ENCODE measurements at places on chromosomes 1 and 21.

- DNase-seq: peak; percentile 60
These were observed 1.7 kb downstream of the MPZ start for GRCh38 chr1:161307892-161308638.

GRCh38 chr1:89043940-89044339 is 21.1 kb downstream of the GBP1 start:
- no peak for DNase-seq

DNA sequence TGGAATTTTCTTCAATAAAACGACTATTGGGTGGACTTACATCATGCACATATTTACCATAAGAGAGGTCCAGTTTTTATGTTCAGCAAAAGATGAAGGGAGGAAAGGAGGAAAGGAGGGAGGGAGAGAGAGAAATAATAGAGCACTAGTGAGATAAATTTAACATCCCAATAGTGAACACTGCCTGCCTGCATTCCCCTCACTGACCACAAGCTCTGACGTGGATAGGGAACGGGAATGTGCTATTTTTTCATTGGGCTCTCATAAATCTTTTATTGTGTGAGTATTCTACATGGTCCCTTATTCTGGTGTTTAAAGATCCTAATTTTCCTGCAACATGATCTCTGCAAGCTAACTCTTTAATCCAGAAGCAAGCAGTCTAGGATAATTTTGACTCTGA is 82.1 kb downstream of the TTC3 start:
- no peak for DNase-seq

DNA sequence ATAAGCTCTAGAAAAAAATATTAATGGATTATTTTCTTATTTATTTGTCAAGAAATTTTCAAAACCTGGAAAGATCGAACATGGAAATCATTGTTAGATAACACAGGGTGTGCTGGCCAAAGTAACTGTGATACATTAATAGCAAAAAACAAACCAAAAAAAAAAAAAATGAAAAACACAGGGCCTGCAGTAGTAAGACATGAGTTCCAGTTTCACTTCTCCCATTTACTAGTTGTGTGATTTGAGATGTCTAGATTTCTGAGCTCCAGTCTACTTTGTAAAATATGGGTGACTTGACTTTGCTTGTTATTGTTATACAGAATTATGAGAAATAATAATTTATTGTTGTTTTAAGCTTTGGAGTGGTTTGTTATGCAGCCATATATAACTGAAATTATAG is 13.6 kb downstream of the FAM177B start:
- DNase-seq: no peak

GRCh38 chr1:24586970-24587820 is 31.3 kb downstream of the NCMAP start:
- peak; percentile 56 for DNase-seq

DNA sequence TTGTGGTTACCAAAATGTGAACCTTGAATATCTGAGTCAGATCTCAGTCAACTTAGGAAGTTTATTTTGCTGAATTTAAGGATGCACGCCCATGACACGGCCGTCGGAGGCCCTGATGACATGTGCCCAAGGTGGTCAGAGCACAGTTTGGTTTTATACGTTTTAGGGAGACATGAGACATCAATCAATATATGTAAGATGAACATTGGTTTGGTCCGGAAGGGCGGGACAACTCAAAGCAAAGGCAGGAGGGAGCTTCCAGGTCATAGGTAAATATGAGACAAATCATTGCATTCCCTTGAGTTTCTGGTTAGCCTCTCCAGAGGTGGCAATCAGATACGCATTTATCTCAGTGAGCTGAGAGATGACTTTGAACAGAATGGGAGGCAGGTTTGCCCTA is 1.0 kb upstream of the PRMT2 start:
- DNase-seq: no peak

DNA sequence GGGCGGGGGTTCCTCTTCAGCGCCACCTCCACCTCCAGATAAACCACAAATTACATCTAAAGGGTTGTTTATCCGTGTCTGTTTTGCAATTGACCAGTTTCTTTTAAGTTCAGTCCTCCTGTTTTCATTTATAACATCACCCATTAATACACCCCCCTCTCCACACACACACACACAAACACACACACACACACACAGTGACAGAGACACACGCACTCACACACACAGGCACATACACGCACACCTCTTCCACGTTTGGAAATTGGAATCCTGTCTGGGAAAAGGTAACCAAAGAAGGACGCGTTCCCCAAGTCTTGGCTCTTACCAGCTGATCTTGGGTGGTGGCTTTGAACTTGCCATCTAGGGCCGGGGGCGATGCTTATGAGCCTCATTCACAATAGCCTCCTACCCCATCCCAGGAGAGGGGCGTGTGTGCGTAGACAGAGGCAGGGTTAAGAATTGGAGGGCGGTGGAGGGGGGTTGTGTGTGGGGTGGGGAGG is 442 bp upstream of the CSMD2 start:
- peak; percentile 6 for DNase-seq

GRCh38 chr1:185215911-185216310 is 58.9 kb downstream of the SWT1 start:
- DNase-seq: peak; percentile 8

GRCh38 chr1:35243691-35244090 is 24.8 kb upstream of the ZMYM4 start:
- DNase-seq: no peak

GRCh38 chr1:90322186-90322585 is 327.3 kb downstream of the ZNF326 start:
- no peak for DNase-seq

DNA sequence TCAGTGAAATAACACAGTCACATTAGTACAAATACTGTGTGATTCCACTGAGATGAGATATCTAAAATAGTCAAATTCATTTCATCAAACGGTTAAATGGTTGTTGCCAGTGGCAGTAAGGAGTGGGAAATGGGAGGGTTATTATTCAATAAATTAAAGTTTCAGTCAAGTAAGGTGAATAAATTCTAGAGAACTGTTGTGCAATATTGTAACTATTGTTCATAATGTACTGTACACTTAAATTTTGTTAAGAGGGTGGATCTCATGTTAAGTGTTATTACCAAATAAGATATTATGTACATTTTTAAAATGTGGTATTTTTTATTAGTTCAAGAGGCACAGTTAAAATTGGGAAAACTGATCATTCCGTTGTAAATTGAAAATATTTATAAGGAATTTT is 463.3 kb upstream of the BRINP3 start:
- no peak for DNase-seq

GRCh38 chr1:5099558-5099957 is 445.1 kb downstream of the AJAP1 start:
- no peak for DNase-seq

- DNase-seq: peak; percentile 55
These were observed 90.7 kb downstream of the ARHGEF10L start for GRCh38 chr1:17630048-17630830.

DNA sequence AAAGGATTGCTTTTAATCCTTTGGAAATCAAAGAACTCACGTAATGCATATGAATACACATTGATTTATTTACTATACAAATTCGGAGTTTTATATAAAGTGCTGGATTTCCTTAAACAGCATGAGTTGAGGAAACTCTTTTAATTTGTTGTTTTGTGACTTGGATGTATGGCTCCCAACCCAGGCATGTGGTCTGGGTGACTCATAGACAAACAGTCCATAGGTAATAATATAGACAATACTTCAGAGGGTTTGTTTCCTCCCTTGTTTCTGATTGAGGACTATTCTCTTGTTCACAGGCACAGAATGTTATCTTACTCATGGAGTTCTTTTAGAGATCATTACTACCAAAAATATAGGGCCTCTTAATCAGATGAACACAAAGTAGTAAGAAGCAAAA is 43.8 kb downstream of the XPR1 start:
- DNase-seq: peak; percentile 29

- DNase-seq: peak; percentile 72
These were observed 317.0 kb downstream of the USP25 start for GRCh38 chr21:16046656-16047330.

DNA sequence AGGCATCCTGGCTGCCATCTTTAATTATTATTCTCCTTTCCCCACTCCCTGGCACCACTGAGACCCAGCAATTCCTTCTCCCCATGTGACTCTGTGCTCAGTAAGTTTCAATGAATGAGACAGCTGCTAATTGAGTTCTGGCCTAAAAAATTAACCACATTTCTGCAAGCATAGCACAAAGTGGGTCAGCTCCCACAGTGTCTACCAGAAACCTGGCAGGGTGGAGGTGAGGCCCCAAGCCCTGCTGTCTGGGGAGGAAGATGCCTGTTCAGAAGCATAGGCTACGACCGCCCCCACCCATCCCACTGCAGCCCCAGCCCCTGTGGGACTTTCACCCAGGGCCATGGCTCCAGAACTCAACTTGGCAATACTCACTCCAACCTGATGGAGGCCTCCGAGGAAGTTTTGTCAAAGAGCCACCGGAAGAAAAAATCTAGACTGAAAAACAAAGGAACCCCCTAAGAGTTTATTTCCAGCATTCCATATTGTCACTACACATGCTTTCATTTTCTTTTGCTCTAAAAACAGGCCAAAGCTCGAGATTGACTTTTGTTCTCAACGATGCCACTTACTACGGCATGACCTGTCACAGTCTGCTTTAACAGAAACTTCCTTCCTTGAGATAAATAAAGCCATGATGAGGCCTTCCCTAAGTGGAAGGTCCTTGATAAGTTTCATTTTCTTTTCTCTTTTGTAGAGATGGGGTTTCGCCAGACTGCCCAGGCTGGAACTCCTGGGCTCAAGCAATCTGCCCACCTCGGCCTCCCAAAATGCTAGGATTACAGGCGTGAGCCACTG is 26.5 kb downstream of the TMEM63A start:
- no peak for DNase-seq

GRCh38 chr1:33001282-33001681 is 35.4 kb downstream of the AK2 start:
- no peak for DNase-seq

GRCh38 chr1:203667616-203668015 is 41.0 kb downstream of the ATP2B4 start:
- DNase-seq: peak; percentile 52

DNA sequence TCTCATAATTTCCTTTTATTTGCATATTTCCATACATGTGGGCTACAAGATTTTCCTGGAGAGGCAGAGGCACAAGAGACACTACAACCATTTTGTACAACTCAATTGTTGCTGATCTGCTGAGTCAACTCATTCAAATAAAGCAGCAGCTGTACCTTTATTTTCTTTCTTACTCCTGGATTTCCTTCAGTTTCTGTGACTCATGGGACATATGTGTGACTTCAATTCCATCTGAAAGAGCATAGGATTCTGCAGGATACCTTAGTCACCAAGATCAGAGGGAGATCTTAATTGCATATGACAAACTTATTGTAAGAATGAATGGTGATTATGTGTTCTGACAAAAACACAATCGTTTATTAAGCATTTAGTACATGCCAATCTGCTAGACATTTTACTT is 2219.4 kb downstream of the NCAM2 start:
- DNase-seq: no peak

GRCh38 chr1:116557323-116557878 is 13.4 kb downstream of the CD58 start:
- DNase-seq: no peak

DNA sequence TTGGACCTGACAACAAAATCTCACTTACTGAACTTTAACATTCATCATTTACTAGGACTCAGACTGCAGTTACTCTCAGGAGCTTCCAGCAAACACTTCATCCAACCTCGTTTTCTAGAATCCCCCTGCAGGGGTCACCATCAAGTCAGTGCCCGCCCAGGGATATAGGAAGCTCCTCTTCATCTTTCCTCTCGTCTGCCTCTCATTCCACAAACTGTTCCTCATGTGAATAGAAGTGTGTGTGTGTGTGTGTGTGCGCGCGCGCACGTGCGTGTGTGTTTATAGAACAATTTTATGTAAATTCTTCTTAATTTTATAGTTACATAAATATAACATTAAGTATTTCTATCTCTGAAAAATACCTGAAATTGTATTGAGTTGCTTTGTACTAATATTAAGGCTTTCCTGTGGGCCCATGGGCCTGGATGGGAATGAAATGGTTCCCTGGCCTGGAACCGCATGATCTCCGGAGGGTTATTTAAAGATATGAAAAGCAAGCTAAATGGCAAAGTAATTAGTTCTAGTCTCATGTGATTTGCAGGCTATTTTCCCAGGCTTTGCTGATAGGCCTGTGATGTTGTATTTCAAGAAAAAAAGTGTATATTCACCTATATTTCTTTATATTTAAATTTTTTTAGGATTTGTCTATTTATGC is 21.7 kb upstream of the ABCD3 start:
- DNase-seq: peak; percentile 6

- no peak for DNase-seq
These were observed 8.0 kb downstream of the SMIM12 start for GRCh38 chr1:34851431-34852105.

DNA sequence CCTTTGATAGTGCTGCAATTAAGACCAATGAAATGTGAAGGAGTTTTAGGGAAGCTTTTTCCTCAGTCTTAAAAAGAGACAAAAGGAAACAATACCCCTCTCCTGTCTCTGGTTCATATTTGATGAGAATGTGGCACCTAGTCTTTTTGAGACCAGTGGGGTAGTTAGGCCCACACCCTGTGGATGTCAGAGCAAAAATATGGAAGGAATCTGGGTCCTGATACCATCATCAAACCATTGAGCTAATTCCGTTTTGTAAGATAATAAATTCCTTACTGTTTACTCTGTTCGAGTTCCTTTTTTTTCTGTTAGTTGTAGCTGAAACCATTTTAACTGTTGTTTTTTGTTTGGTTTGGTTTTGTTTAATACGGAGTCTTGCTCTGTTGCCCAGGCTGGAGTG is 33.3 kb downstream of the PTPRC start:
- DNase-seq: no peak

GRCh38 chr1:165342587-165342986 is 13.9 kb downstream of the LMX1A start:
- DNase-seq: no peak

DNA sequence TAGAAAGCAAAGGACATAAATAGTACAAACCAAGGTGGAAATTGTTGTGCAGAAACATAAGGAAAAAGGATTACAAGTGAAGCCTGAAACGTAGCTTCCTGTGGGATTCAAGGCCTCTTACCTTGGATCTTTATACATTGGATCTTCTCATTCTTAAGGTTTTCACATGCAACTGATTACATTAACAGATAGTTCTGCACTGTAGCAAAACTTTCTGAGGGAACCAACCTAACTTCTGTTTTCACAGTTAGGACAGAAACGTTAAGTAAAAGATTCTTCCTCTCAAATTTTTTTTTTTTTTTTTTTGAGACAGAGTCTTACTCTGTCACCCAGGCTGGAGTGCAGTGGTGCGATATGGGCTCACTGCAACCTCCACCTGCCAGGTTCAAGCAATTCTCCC is 7.8 kb upstream of the TM2D1 start:
- DNase-seq: no peak

DNA sequence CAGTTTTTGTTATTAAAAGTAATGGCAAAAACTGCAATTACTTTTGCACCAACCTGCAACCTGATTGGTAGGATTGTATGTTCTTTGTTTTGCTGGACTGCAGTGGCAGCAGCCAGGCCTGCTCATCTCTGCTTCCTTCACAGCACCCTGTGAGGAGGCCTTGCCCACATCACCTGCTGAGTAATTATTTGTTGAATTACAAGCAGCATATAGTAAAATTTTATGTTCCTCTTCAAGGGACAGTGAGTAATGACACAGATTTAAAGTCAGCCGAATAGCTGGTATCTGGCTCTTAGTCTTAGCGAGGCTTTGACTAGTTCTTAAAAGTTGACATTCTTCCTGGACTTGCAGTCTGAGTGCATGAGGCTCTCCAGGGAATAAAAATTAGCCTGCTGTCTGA is 435.1 kb downstream of the PRDM2 start:
- DNase-seq: no peak
